Stimulated activated CD4-positive, alpha-beta T cell treated with anti-CD3 and anti-CD28 coated beads, Interleukin-4, amount 100 ng/mL, for 24 hours (primary cell): ENCODE measurements at places on chromosomes 11 and 22.

DNA sequence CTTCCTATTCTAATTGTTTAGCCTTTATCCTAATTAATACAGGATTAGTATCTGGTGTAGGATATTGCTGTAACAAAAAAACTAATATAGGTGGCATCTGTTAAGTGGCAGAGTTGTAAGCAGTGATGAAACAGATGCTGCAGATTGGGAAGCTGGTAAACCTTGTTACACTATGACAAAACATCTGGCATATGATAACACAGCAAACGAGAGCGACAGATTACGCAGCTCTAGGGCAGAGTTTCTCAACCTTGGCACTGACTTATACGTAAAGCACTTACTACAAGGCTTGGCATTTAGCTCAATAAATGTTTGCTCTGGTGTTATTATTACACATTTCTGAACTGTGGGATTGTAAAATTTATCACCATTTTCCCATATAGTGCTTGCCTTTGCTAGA is 137.0 kb downstream of the ATG16L2 start:
- DNase-seq = no peak

DNA sequence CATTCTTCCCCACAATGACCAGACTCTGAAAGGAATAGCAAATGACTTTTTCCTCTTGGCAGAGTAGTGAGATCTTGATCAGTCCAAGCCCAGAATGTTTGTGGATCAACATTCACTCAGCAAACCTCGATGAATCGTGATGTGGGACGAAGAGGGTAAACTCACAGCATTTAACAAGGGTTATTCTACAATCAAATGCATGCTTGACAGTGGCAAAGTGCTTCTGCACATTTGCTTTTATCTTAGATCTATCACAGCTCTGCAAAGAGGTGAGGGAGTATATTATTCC is 31.8 kb downstream of the TMPRSS5 start:
- DNase-seq = no peak

DNA sequence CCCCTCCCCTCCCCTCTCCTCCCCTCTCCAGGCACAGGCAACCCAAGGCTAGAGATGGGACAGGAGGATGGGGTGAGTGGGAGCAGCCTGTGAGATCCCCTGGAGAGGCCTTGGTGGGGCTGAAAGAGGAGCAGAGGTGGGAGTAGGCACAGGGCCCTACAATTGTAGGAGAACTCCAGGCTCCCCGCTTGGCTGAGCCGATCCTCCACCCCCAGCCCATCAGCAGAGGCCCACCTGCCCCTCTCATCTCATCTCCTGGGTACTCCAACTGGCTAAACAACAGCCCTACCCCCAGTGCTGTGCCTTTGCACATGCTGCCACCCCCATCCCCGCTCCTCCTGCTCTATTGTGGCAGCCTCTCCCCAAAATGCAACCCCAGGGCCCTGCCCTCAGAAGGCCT is 52.0 kb upstream of the A4GALT start:
- DNase-seq = no peak

- DNase-seq = no peak
Observed at GRCh38 chr22:28435140-28435768, 244.4 kb downstream of the TTC28 start.

DNA sequence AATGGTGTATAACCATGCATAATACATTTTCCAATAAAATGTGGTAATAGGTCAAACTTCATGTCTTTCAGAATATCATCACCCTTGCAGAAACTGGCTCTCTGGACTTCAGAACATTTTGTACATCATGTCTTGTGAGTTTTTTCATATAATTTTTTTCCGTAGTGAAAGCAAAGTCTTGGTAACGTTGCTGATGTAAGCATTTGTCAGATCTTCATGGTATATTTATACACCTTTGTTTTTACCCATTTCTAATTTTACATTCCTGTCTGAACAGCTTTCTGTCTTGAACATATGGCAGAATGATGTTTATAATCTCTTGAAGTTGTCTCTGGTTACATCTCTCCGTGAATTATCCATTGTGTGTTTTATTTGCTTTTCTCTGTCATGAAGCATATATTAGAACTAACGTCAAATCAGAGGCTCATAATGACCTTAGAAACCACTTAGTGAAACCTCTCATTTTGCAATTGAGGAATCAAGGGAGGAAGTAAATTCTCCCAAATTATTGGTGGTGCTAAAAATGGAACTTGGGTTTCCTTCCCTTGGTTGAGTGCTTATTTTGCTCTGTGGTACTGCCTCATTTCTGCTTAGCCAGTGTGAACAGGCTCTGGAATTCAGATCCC is 37.4 kb downstream of the CSRP3 start:
- DNase-seq = no peak

DNA sequence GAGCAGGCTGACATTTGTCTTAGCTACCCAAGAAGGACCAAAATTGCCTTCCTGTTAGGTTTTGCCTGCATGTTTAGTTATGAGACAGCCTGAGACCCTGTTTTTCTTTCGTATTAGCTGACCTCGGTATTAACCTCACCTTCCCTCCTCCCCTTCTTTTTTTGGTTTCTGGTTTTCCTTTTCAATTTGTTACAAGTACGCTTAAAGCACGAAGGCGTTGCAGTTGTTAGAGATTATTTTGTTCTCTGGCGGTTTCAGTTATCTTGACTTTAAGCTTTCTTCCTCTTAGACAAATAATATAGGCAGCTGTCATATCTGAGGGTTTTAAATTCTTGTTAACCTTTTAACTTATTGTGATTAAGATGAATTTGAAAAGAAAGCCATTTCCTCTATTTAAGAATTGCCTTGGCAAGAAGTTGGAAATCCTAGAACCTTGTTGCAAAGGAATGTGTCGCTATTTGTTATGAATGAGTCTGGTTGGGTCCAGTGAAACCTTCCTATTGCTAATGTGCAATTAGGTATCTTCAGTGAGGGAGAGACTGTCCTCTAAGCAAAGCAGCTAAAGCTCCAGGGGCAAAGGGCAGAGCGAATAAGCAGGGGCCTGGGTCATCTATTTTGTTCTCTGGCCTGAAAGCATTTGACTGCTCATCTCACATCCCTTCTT is 45.7 kb downstream of the PACS1 start:
- no peak for DNase-seq

DNA sequence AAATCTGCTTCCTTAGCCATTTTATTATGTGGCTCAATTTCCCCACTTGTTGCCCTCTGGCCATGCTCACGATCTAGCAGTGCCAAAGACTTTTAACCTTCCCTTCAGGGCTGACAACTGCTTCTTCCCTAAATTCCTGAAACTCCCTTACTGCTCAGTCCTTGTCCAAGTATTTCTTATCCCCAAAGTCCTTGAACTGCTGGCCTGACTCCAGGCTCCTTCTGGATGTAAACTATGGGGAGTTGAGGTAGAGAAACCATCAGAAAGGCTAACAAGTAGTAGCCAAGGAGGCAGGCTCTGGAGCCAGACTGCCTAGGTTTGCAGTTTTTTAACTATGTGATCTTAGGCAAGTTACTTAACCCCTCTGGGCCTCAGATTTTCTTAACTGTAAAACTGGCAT is 258.7 kb upstream of the CCDC90B start:
- no peak for DNase-seq

DNA sequence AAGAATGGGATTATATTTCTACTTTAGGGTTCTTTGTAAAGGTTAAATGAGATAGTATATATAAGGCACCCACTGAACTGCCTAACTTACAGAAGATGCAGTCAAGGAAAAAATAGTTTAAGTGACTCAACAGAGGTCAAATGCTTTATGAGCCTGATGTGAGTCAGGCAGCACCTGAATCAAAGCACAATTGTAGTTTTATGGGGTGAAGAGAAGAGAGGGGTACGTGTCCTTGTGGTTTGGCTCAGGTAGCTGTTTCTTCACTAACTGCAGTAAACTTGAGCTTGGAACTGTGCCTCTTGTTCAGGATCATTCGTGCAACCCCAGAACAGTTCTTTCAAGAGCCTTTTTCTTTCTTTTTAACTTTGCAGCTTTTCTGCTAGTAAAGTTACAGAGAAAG is 125.2 kb upstream of the SPON1 start:
- no peak for DNase-seq

- no peak for DNase-seq
Observed at GRCh38 chr11:132427611-132428010, 1057.2 kb downstream of the NTM start.

DNA sequence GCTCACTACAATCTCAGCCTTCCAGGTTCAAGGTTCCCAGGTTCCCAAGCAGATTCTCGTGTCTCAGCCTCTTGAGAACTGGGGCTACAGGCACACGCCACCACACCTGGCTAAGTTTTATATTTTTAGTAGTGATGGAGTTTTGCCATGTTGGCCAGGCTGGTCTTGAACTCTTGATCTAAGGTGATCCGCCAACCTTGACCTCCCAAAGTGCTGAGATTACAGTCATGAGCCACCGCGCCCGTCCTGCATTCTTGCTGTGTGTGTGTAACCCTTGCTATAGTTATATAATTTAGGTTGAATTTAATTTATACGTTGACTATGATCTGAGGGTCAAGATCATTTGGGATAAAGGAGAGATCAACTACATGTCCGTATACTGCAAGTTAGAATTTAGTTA is 29.3 kb upstream of the ROBO3 start:
- DNase-seq = no peak

DNA sequence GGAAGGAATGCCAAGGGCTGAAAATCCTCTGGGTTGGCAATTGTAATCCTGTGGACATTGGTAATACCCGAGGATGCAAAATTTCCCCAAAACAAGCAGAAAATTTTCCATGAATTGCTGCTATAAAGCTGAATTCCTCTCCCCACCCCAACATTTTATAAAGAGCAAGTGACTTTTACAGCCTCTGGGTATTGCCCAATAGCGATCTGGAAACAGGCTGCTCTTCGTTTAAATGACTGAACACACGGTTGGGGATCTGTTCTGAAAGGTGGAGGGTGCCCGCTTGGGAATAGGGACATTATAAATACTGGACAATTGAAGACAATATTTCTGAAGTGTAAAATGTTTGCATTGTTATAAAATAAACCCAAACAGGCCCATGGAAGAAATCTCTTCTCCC is 20.6 kb downstream of the EHF start:
- DNase-seq = no peak

- DNase-seq = no peak
Observed at GRCh38 chr11:92480499-92480898, 255.9 kb downstream of the FAT3 start.

- no peak for DNase-seq
Observed at GRCh38 chr11:8744423-8744822, 61.8 kb downstream of the RPL27A start.

- DNase-seq = no peak
Observed at GRCh38 chr22:32879550-32879949, 78.0 kb downstream of the TIMP3 start.

GRCh38 chr22:48476577-48476976 is 1351.1 kb downstream of the BRD1 start:
- DNase-seq = no peak

- DNase-seq = no peak
Observed at GRCh38 chr22:48268293-48268692, 1505.8 kb downstream of the TBC1D22A start.

- DNase-seq = no peak
Observed at GRCh38 chr11:132632641-132633124, 899.6 kb downstream of the OPCML start.

DNA sequence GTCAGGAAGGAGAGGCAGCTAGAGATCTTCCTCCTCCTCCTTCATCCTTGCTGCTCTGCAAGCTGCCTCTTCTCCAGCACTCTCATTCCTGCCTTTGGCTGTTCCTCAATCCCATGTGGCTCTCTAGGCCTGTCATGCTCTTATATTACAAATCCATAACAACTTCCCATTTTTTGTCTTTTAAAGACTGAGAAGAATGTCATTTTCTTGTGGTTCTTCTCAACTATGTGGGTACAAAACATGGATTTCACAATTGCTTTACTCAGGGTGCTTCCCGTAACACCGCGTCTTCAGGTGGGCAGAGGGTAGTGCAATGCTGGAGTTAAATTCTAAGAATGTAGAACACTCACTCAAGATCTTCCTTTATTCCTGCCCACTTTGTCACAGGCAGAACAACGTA is 6.8 kb upstream of the CAT start:
- no peak for DNase-seq

DNA sequence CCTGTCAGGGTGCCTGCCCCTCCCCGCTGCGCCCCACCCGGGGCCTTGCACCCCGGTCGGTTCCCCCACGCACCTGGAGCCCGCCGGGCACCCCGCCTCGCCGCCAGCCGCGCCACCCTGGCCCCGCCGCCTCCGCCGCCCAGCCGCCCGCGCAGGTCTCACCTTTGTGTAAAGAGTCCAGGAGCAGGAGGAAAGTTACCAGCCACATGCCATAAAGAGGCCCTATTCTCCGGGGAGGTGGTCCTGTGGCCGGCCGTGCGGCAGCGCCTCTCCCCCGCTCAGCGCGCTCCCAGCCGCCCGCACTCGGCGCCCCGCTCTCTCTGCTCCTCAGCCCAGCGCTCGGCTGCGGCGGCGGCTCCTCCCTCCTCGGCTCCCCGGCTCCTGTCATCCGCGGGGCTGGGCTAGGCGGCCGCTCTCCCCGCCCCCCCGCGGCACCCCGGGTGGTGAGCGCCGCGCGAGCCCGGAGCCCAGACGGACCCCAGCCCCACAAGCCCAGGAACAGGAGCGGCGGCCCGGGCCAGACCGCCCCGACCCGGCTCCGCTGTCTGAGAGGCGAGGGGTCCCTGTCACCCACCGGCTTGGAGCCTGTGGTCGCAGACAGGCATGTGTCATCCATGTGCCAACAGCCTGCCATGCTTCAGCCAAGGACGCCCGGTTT is at the start of gene DSCAML1:
Gene DSCAML1 (minus strand): TSS at position 345 of the 658 bp plus-strand sequence. CDS start 137 bp downstream, at position 208.
- DNase-seq = peak; percentile 48

DNA sequence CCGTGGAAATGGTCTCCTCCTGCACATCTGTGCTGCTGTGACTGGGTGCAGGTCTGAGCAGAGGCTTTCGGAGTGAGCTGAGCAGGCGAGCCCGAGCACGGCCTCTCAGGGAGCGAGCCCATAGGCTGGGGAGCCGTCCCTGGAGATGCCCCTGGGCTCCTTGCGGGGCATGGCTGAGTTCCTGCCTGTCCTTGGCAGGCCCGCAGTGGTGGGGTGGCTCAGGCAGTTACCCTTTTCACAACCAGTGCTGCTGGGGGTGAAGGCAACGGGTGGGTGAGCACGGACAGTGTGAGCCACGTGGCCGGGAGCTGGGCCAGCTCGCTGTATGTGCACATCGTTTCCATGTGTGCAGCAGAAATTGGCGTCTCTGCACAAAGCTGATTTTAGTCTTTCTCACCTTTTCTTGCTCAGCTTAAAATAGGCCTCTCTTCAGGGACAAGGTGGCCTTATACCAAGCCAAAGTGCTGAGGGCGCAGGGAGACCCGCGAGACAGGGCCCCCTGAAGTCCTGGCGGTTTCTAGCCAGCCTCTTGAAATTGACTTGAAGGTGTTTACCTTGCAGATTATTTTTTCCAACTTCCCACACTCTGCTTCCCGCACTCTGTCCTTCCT is at the start of gene TP53AIP1:
Gene TP53AIP1 (minus strand): TSS at position 55 of the 611 bp plus-strand sequence. CDS start 5,053 bp downstream, outside the sequence.
- DNase-seq = no peak
